ENCODE measurements at places on chromosomes 1 and 21.

DNA sequence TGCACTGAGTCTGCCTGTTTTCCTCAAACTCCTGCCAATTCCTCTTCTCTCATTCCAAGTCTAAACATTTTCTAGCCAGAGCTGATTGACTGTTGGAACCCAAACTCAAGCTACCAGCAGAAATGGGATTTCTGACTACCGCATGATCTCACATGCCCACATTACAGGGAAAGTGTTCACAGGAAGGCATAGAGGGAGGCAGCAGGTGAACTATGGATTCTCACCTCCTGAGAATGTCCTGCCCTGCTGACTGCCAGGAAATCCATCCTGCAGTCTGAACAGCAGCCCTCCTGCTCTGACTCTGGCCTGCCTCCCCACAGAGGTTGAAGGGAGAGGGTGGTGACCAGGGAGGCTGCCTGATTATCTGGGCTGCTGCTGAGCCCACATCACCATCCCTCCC, 22.5 kb downstream of the IQGAP3 start:
- DNase-seq, result no peak

- DNase-seq, result no peak
Observed at GRCh38 chr1:6082430-6082971, 36.8 kb downstream of the KCNAB2 start.

- DNase-seq, result no peak
Observed at GRCh38 chr1:182688436-182689205, 4.2 kb upstream of the RGS8 start.

- DNase-seq, result no peak
Observed at GRCh38 chr1:202553560-202554038, 156.7 kb downstream of the SYT2 start.

DNA sequence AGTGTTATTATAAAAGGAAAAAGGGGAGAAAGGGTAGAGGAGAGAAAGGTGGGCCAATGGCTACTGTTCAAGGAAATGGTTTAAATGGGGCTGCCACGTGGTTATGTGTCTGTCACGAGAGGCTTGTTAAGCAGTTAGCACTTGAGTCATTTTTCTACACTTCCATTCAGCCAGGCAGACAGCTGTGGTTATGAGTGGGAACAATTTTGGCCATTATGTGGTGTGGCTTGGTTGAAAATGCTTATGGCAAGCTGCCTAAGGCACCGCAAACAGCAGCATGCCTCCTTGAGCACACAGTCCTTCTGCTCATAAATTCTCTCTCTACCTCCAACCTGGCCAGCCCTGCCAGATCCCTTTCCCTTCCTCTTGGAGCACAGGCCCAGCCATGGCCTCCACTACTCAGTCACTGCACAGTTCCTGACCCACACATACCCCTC, 3.2 kb upstream of the SRM start:
- DNase-seq, result no peak

- DNase-seq, result no peak
Observed at GRCh38 chr1:151037032-151037431, 646 bp downstream of the BNIPL start.

- no peak for DNase-seq
Observed at GRCh38 chr1:18970762-18971161, 14.3 kb upstream of the IFFO2 start.

- DNase-seq, result no peak
Observed at GRCh38 chr21:16177532-16177931, 447.8 kb downstream of the USP25 start.

DNA sequence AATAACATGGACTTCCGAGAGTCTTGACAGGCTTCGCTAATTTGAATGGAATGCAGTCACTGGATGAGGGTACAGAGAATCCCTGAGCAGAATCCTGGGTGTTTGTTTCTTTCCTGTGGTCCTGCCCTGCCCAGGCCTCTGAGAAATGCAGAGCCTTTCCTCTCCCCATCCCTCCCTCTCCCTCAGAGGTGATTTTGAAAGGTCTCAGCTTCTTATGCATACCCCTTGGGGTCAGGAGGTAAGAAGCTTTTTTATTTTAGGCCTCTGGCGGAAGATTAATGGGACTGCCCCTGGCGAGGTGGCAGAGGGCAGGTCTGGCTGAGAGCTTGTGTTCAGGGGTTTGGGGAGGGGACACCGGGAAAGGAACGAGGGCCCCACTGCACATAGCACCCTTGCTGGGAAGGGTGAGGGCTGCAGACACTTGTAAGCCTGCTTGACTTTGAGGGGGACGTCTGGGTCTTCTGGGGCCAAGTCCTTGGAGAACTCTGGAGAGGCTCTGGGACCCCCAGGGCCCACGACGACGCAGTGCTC, 116.5 kb upstream of the SLC45A1 start:
- no peak for DNase-seq

DNA sequence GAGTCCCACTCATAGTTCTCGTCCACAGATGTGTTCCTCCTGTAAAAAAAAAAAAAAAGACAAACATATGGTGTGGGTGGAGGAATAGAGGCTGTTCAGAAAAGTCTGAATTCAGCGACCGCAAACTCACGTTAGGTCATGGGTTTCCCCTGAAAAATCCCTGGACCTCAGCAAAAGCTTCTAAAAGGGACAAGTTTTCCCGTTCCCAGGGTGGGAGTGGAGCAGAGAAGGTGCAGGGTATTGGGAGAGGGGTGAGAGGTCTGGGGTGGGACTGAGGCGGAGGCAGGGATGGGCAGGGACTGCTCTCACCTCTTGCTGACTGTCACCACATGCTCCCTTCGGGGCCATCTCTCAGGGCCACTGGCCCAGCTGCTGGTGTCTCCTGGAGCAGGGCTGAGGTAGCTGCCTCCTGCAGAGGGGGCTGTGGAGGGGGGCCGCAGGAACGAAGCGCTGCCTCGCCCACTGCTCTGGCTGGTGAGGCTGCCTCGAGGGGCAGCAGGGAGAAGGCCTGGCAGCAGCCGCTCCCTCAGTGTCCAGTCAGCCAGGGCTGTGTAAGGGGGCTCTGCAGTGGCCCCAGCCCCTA, 2.6 kb upstream of the TAGLN2 start:
- DNase-seq, result no peak

GRCh38 chr1:21098186-21098915, 78.3 kb downstream of the EIF4G3 start:
- no peak for DNase-seq

DNA sequence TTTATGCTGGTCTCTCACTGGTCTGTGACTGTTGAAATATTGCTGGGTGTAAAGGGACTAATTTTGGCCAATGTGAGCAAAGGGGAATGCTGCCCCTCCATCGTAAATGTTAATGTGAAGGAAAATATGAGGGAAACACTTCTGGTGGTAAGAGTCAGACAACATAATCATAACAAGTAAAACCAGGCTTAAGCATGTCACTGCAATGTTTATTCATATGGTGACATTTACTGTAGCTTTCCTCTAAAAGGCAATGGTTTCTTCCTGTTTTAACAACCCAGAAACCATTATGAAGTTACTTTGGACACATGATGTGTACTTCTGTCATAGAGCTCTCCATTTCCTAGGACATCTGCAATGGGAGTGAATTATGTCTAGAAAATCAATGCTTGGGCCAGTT, 358.0 kb downstream of the LMO4 start:
- no peak for DNase-seq

GRCh38 chr1:110341146-110341871, 2.1 kb downstream of the RBM15 start:
- no peak for DNase-seq

- no peak for DNase-seq
Observed at GRCh38 chr1:37630426-37631028, 4.2 kb downstream of the RSPO1 start.

- DNase-seq, result no peak
Observed at GRCh38 chr21:33040215-33040614, 14.5 kb downstream of the OLIG2 start.

GRCh38 chr1:22089134-22089571, 36.6 kb downstream of the CDC42 start:
- DNase-seq, result no peak

DNA sequence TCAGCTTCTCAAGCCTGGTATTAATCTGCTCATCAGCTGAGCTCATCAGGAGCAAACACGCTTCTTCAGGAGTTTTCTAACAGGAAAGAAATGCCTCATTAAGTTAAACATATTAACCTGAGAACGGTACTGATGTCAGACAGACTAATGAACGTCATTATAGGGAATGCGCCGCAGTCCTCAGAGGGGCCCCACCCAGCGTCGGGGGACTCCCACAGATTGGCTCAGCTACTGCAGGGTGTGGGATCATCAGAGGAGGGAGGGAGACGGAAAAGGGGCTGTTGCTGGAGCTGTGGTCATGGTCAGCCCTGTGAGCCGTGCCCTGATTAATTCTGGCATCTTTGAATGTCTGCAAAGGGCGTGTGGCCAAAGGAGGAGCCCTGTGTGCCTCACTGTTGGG, 348.5 kb downstream of the PTPRU start:
- DNase-seq, result no peak

GRCh38 chr1:93575621-93576284, 105.9 kb downstream of the BCAR3 start:
- DNase-seq, result no peak

GRCh38 chr1:218775501-218776021, 398.1 kb upstream of the LYPLAL1 start:
- no peak for DNase-seq

GRCh38 chr1:167722152-167722869, 529 bp downstream of the MPZL1 start:
- DNase-seq, result no peak

DNA sequence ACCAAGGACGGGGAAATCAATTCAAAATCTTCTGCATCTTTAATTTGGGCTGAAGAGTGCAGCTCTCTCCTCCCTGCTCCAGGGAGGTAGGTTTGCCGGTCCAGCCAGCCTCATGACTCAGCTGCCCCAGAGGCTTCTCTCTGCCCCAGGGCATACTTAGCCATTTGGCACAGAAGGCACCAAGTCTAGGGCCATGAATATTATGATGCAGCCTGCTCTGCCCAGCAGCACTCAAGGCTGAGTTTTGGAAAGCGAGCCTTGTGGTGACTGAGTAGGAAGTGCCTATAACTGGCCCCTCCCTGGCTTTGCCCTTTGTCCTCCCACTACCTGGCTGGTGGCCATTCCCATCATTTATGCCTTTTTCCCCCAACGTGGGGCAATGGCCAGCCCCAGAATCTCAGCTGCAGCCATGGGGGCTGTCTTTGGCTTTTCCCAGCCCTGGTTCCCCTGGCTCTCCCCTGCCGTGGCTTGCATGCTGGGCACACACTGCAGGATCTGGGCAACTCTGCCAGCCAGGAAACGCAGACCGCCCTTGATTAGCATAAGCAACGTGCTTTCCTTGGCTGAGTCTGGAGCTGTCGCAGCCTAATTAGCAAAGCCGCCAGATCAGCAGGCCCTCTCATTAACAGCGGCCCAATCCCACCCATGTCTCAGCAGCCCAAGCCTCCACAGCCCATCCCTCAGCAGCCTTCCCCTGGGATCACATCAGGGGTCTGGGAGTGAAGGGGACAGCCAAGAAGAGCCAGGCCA, 258.6 kb upstream of the TMEM51 start:
- no peak for DNase-seq

DNA sequence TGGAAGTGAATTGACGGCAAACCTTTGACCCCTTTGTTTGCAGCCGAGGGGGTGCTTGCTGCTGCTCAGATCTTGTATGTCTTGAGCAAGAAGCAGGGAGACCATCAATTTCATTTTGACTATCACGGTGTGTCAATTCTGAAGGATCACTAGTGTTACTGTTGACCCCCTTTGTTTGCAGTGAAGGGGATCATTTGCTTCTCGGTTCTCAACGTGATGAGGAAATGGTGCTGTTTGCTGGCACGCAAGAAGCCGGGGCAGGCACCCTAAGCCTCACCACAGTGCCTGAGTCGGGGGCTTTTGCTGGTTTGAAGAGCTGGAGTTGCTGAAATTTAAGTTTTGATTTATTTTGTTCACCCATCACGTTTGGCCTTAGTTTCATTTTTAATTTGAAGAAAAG, 7.5 kb downstream of the RBM15 start:
- no peak for DNase-seq

DNA sequence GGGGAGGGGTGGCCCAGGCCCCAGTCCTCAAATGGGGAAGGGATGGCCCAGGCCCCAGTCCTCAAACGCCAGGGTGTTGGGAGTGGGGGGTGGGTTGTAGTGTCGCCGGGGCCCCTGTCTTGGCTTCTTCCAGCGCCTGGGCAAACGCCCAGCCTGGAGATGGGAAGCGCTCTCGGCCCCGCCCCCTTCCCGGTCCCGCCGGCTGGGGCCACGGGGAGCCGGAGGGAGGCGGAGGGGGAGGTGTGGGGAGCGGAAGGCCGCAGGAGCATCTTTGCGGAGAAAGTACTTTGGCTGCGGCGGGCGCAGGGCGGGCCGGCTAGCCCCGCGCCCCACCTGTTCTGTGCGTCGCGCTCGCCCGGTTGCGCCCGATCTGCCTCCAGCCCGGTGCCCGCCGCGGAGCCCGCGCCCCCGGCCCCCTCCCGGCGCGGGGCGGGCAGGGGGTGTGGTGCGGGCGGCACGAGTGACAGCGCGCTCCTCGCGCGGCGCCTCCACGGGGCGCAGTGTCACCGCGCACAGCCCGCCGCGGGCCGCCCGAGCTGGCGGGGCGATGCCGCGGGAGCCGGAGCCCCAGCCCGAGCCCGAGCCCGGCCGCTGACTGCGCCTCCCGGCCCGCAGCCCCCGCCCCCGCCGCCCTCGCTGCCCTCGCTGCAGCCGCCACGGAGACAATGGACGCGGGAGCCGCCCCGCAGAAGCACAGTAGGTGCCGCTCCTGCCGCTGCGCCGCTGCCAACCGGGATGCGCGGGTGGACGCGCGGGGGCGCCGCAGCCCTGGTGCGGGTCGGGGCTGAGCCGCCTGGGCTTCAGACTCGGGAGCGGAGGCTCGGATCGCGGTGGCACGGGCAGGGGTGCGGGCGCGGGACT, 31.1 kb upstream of the PEX10 start:
- DNase-seq, result no peak

- DNase-seq, result peak; percentile 85
Observed at GRCh38 chr1:26787706-26788514, at the start of gene PIGV. Gene PIGV (plus strand): TSS chr1:26787950. CDS start chr1:26790816, 2,866 bp downstream.

DNA sequence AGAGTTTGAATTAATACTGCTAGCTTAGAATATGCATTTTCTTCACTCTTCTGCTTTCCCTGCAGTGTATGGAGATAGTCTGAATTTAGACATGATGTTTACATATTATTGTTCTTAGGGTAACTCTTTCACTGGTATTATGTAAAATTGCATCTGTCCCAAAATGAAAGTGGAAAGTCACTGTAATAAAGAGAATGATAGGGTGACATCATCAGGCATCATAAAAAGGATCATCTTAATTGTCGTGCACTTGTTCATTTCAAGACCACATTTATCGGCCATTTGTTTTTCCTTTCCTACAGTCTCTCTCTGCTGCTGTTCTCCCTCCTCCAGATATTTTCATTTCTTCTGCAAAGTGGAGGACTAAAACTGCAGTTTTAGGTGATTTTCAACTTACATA, 61.9 kb upstream of the ZNF281 start:
- no peak for DNase-seq

DNA sequence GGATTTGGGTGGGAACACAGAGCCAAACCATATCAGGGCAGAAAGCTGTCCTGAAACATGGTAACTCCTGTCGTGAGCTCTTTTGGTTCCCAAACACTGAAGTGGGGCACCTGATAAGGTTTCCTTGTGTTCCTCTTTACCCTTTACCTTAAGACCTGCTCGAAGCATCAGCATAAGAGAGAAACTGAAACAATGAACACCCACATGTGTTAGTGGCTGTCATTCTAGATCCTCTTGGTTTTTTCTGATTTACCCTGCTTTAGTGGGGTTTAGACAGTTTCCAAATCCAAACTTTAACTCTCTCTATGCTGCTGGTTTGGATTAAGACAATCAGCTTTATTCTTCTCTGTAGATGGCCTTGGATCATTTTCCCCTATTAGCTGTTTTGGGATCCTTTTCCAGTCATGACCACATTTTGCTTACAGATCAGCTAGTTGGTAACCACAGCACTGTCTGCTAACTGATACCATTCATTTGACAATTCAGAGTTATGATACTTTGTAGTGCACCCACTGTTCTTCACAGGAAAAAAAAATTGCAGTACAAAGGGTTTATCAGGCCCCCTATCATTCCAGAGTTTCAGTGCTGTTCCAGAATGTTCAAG, 975 bp upstream of the MNDA start:
- DNase-seq, result no peak

Measured in stimulated activated CD8-positive, alpha-beta memory T cell treated with anti-CD3 and anti-CD28 coated beads, Interleukin-12 subunit alpha, Interleukin-12 subunit beta, amount 100 ng/mL, for 4 hours (primary cell).